ENCODE measurements at places on chromosomes 6 and 20. TPM values are rescaled to one million over a fixed set of nuclear protein-coding genes. Genes with fewer than 3 reads are reported as not detected.

Gene DNAH8
- not detected for total RNA-seq

Gene PM20D2
- total RNA-seq, result 16.9 TPM

Gene LHFPL5
- total RNA-seq, result 1.0 TPM

GRCh38 chr20:62677678-62678077 lies 31.0 kb upstream of the NTSR1 start:
- DNase-seq, result no peak

DNA sequence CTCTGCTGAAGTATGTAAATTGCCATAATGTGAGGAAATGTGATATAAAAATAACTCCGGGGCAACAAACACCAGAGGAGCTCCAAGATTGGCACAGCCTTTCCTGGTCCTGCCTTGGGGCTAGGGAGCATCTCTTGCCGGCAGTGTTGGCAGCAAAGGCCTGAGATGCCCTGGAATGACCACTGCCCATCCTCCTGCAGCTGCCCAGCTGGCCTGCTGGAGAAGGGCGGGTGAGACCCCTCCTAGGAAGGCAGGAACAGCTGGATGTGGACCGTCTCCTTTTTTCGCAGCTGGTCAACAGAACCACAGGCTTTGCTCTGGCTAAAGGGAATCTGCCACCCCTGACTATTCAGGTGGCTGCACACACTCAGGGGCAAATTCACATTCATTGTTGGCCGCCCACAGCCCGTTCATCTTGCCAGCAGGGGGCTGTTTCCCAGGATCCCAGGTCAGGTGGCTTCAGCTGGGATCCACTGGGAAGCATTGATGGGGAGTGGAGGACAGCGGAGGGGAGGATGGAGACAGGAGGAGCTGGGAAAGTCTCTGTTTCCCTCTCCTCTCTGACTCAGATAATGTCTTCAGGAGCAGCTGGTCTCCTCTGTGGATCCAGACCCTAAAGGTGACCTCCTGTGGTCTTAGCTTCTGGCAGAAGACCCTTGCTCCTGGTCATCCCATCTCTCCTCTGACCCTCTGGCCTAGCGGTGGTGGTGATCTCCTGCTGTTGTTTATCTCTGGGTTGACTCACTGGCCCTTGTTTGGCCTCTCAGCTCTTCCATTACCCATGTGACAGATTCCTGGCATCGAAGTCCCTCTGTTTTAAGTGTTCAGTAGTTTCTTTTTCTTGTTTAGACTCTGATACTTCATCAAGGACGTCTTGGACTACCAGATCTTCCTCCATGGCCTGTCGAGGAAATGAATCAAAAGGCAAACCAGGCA lies 336.7 kb downstream of the DHX35 start:
- DNase-seq, result no peak

DNA sequence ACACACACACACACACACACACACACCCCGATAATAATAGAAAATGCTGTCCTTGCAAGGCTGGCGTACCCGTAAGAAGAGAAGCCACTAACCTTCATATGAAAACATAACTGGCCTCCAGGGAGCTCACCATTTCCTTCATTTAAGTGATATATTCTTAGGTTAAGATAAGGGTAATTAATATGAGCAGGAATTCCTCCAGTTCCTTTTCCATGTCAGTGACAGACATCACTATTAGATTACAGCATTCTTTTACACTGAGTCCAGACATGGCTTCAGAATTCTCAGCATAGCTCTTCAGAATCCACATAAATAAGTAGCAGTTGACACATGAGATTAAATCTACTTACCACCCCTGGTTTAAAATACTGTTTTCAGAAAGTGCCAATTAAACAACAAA lies 121.9 kb downstream of the SIM1 start:
- no peak for DNase-seq

- no peak for DNase-seq
These were observed 83.5 kb upstream of the CCN6 start for GRCh38 chr6:111970426-111970825.

DNA sequence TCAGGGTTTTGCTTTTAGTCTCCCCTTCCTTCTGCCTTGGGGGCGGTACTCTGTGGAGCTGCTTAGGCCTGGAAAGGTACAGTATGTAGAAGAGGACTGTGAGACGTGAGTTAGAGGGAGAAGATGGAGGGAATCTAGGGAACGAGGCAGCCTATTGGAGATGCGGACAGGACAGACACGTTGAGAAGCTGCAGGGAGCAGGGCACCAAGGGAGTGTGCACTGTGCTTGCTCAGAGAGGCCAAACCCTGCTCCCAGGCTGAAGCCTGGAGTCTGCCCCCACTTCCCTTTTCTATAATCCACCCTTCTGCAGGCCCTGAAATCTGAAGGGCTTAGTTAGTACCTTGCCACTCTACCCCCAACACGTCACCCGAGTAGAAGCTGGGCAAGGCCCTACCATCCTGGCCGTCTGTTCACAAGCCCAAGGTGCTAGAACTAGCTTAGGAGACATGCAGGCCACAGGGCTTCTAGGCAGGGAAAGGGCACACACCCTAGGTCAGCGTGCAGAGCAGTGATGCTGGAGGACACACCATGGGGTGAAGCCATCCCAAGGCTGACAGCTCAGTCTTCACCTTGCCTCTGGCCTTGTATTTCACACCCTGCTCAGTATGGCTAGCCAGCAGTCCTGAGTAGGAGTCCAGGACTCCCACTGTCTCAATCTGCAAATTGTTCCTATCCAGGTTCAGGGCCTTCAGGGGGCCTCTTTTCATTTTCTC lies 6.9 kb downstream of the TP53INP2 start:
- DNase-seq, result no peak

GRCh38 chr6:167402195-167402686 lies 77.4 kb downstream of the TTLL2 start:
- no peak for DNase-seq

DNA sequence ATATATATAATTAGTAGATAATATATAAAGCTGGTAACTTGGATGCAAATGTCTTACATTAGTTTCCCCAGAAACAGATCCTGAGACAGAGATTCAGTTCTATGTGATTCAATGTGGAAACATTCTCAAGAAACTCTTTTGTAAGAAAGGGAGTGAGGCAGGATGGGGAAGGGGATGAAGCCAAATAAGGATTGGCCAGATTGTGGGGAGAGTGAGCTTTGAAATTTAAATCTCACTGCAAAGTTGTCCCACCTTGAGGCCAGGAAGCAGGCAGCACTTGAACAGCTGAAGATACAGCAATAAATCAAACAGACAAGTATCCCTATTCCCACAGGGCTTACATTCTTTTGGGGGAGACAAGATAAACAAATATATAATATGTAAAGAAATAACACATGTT lies 126.3 kb upstream of the HEY2 start:
- DNase-seq, result no peak

- no peak for DNase-seq
These were observed 1085.6 kb downstream of the KIF16B start for GRCh38 chr20:15487682-15488081.

DNA sequence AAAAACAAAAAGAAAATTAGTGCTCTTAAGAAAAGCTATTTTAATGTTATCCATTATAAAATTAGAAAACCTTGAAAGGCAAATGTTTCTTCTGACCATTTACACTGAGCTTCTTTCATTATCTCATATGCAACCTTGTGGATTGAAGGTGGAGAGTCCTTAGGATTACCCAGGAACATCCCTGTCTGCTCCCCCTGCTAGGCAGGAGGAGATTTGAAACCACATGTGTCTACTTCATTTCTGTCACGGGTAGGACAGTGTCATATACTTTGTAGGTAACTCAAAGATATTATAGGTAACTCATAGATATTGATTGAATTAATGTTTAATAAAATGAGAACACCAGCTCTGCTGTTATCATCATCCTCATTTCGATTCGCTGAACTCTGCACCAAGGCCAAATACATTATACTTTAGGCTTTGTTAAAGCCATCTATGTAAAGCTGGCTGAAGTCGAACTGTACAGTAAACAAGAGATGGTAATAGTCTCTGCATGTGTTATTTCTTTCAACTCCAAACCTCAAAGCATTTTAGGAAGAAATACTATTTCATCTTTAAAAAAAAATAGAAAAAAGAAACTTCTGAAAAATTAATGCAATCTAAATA lies 49.5 kb downstream of the HDAC2 start:
- DNase-seq, result no peak

DNA sequence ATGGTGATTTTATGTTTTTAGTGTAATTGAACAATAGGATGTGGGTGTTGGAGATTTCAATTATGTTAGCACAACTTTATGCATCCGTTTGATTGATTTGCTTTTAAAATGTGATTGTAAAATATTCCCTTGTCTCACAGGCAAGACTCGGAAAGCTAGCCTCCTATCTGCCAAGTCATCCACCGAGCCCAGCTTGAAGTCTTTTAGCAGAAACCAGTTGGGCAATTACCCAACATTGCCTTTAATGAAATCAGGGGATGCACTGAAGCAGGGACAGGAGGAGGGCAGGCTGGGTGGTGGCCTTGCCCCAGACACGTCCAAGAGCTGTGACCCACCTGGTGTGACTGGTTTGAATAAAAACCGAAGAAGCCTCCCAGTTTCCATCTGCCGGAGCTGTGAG lies 200.9 kb downstream of the SASH1 start:
- no peak for DNase-seq
